ENCODE measurements at places on chromosomes 6 and 20.

DNA sequence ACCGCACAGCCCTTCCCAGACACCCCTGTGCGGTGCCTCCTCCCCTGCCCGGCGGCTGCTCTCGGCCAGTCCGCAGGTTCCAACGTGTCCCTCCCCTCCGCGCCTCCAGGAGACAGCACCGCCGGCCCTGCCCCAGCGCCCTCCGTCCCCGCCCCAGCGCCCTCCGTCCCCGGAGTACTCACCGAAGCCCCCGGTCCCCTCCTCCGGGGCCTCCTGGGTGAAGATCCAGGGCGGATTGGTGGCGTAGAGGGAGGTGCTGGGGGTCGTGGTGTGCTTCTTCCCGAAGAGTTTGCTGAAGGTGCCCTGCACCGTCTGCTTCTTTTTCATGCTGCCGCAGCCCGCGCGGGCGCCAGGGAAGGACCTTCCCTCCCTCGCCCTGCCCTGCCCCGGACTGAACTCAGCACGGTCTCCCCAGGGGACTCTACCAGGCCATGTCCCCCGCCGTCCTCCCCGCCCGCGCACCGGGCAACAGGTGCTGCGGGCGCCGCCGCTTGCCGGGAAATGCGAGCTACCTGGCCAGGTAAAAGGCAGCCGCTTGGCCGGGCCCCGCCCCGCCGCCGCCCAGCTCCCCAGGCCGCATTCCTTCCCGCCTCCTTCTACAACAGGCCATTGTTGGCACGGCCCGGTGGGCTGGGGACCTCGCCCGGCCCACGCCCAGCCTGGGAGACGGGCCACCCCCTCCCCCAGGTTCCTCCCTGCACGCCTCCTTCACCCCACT, at the start of gene C6orf132:
Gene C6orf132, minus strand, starts transcription at position 503 of the 718 bp plus-strand sequence. Its CDS starts 176 bp downstream, at position 327.
- DNase-seq, result no peak

GRCh38 chr6:35203680-35204079, 10.1 kb upstream of the SCUBE3 start:
- no peak for DNase-seq

DNA sequence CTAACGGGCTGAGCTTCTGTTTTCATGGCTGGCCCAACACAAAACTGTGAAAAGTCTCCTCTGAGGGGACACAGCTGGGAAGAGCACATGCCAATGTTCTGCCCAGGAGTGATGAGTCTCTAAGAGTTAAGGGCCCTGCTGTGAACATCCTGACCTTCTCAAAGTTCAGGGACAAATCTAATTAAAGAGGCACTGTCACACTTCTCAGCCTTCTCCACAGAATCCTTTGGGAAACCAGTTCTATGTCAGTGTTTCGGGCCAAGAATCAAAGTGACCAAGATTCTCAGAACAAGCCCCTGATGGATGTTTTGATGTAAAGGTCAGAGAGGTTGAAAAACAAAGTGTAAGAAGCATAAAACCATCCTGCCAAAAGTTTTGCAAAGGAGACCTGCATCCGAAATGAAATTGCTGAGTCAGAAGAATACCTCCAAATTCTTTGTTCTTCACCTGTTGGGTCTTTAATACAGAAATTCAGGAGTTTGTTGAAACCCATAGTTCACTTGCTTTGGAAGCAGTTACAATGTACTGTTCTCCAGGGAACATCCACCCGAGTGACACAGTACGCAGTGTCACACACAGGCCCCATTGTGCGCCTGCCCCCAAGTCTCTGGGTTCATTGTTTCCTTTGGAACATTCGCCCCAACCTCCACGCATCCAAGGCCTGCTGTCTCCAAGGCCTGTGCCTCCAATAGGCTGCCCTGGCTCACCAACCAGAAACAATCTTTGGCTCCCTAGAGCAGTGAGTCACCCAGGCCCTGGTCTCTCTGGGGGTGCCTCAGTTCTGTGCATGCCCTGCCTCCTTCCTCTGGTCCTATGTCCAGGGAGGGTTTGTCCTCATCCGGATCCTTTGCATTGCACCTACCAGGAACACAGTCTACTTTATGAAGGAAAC, 65.5 kb upstream of the QKI start:
- DNase-seq, result peak; percentile 92

GRCh38 chr6:167850782-167851181, 24.1 kb downstream of the AFDN start:
- DNase-seq, result no peak

- no peak for DNase-seq
Measured at GRCh38 chr6:28251661-28252008, 434 bp downstream of the ZKSCAN4 start.

DNA sequence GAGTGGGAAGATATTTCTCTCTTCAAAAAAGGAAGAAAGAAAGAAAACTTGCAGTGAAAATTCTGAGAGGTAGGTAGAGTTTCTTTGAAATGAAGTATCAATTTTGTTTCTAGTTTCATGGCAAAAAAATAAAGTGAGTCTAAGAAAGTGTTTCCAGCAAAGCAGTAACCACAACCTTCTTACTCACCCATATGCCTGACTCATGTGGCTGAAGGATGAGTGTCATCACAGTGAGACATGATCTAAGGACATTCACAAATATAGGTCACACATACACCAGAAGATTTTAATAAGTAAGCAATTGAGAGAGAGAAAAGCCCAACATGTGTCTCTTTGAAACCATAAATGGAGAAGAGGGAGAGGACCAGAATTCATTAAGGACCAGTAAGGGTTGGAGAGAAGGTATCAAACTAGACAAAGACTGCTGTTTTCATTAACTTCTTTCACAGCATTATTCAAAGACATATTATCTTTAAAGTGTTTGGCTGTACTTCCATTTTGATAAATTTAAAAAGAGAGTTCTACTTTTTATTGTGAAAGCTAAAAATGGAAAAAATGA, 169.5 kb downstream of the FRK start:
- DNase-seq, result no peak

GRCh38 chr6:137265561-137266308, 46.5 kb upstream of the IFNGR1 start:
- DNase-seq, result no peak

DNA sequence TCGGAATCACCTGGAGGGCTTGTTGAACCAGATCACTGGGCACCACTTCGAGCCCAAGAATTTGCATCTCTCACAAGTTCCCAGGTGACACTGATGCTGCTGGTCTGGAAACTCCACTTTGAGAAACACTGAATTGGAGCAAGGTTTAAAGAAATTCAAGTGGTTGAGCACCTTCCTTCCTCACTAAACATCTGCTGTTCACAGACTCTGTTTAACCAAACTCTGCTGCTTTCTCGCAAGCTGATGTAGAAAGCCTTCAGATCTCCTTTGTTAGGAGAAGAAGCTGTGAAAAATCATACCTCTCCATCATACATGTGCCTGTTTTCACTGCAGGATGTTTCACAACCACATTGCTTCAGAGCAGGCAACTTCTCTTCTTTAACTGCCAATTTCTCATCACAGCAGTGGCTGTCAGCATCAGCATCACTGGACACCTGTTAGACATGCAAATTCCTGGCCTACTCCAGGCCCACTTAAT, 87.5 kb upstream of the TOP1 start:
- DNase-seq, result no peak

All from C1 segment of cervical spinal cord (tissue), 14 donors.